ENCODE measurements at places on chromosomes 3 and 15.

DNA sequence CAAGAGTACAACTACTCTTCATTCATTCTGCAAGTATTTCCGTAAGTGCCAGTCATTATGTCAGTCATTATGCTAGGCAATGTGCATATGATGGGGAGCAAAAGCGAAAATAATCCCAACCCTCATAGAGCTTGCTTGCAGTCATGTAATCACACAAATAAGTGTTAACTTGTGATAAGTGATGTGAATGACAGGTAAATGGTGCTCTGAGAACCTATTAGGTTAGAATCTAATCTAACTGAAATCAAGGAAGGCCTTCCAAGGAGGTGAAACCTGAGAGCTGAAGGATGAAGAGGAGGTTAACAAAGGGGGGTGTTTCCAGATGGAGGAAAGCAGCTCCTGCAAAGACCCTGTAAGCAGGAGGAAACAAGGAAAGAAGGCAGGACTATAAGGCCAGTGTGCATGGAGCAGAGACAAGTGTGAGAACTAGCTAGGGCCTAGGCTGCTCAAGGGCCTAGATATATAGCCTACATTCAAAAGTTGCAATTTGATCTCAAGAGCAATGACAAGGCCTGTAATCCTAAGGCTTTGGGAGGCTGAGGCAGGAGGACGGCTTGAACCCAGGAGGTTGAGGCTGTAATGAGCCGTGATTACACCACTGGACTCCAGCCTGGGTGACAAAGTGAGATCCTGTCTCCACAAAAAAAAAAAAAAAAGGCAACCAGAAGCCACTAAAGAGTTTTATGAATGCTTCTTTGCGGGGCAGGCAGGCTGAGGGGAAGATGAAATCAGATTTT, 5.3 kb downstream of the PTPN9 start:
- DNase-seq: no peak

GRCh38 chr3:43062040-43062563, 43.8 kb downstream of the POMGNT2 start:
- no peak for DNase-seq

- DNase-seq: no peak
Observed at GRCh38 chr15:62136911-62137865, 27.9 kb downstream of the C2CD4B start.

GRCh38 chr3:195892105-195893043, 16.0 kb downstream of the TNK2 start:
- no peak for DNase-seq

DNA sequence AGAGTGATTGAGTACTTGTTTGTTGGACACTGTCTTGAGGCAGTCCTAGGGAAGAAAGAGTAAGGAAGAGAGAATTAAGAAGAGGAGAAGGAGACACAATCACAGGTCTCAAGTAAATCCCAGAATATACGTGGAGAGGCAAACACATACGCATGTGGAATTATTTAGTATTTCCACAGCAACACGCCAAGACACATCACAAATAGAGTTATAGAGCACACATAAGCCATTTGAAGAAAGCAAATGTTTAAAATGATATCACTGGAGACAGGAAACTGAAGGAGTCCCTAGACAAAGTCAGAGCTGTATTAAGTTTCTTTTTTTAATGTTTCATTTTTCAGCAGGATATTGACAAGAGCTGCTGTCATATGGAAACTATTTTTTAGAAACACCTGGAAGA, 206.1 kb upstream of the LRIG1 start:
- DNase-seq: no peak

GRCh38 chr15:84633311-84634227, 20.5 kb downstream of the WDR73 start:
- peak; percentile 65 for DNase-seq

GRCh38 chr15:93414576-93415231, 325.7 kb upstream of the RGMA start:
- no peak for DNase-seq

DNA sequence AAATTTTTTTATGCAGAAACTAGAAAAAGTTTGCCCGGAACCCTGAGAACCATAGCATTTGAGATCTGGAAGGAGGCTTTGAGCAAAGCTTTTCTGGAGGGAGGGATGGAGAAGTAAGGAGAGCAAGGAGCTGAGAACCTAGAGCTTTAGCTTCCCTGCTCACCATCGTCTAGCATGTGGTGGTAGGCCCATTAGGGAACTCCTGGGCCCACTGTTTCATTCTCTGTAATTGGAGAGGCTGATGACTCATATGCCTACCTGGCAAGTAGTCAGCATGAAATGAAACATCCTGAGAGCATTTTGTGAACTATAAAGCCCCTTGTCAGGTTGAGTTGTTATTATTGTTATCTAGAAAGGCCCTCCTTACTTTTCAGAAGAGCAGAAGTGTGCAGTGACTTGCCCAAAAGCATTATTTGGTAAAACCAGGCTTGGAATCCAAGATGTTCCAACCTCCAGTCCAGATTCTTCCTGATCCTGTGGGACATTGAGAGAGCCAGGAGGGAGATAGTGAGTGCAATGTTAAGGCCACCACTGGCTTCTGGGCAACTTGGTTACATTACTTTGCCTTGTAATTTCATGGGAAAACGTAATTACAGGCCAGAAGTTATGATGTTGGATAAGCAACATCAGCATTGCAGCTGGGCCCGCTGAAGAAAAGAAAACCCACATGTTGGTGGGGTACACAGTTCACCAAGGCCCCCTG, 104.5 kb upstream of the BFSP2 start:
- DNase-seq: no peak

- peak; percentile 54 for DNase-seq
Observed at GRCh38 chr3:187616307-187616972, 53.8 kb downstream of the SST start.

- DNase-seq: no peak
Observed at GRCh38 chr3:12232785-12233300, 56.0 kb upstream of the PPARG start.

GRCh38 chr3:70386043-70386442, 73.6 kb upstream of the MDFIC2 start:
- DNase-seq: no peak
